ENCODE measurements at places on chromosomes 6 and 20.

DNA sequence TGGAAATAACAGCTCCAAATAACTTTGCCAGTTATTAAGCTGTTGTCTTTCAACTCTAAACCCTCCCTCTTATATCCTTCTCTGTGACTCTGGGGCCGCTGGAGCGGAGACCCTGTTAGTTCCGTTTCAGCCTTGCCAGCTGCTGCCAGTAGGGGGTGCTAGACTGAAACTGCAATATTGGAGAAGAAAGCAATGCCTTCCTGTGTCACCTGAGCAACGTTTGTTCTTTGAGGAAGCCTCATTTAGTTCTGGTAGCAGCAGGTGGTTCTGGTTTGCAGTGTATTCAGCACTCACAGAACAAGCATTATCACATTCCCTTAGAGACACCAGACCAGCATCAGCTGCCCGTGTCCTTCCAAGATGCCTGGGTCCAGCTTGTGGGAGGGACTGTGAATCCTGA lies 22.9 kb upstream of the JAG1 start:
- no peak for DNase-seq

- no peak for DNase-seq
Observed at GRCh38 chr6:6622501-6622900, 34.0 kb downstream of the LY86 start.

DNA sequence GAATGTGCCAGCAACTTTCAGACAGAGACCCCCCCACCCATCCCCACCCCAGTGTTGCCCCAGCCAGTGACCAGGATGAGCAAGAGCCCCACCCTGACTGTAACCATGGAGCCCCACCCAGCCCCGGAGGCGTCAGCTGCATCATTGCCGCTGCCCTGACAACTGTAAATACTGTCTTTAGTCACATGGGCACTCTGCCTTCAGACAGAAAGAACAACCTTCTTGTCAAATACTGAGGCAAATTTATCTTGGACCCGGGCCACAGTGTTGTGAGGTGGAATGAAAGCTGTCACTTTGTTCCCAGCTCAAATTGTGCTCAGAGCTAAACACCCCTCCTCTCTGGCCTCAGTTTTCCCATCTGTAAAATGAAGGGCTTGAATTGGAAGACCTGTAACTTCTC lies 23.7 kb downstream of the MOCS3 start:
- no peak for DNase-seq

GRCh38 chr6:107230024-107230423 lies 114.7 kb upstream of the BEND3 start:
- DNase-seq, result no peak

GRCh38 chr6:157602521-157603295 lies 220.3 kb upstream of the SNX9 start:
- DNase-seq, result no peak
